Tongue (tissue), 3 donors: ENCODE measurements at places on chromosomes 1 and 21.

GRCh38 chr1:221858818-221859611, 117.1 kb upstream of the DUSP10 start:
- peak; percentile 20 for DNase-seq

DNA sequence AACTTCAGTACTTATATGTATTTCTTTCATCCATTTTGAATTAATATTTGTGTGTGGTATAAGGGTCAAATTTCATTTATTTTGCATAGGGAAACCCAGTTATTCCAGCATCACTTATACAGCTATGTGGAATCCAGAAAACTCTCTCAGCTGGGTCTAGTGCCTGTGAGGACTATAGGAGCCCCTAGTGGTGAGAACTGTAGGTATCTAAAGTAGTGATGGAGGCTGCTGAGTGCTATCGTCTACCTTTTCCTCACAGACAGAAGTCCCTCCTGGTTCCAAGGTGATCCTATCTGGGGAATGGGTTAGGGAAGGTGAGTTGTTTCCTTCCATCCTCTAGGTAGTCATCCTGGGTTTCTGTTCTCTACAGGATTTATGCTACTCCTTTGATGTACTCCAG, 352.0 kb upstream of the C1orf87 start:
- DNase-seq = no peak

DNA sequence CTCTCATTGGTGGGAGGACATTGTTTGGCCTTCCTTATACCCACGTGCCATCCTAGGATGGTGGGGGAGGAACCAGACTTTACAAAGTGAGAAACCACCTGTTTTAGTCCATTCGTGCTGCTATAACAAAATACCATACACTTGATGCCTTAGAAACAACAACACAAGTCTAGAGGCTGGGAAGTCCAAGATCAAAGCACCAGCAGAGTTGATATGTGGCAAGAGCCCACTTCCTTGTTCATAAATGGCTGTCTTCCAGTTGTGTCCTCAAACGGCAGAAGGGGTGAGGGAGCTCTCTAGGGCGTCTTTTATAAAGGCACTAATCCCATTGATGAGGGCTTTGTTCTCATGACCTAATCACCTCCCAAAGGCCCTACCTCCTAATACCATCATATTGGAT, 31.1 kb downstream of the CAPN8 start:
- no peak for DNase-seq

DNA sequence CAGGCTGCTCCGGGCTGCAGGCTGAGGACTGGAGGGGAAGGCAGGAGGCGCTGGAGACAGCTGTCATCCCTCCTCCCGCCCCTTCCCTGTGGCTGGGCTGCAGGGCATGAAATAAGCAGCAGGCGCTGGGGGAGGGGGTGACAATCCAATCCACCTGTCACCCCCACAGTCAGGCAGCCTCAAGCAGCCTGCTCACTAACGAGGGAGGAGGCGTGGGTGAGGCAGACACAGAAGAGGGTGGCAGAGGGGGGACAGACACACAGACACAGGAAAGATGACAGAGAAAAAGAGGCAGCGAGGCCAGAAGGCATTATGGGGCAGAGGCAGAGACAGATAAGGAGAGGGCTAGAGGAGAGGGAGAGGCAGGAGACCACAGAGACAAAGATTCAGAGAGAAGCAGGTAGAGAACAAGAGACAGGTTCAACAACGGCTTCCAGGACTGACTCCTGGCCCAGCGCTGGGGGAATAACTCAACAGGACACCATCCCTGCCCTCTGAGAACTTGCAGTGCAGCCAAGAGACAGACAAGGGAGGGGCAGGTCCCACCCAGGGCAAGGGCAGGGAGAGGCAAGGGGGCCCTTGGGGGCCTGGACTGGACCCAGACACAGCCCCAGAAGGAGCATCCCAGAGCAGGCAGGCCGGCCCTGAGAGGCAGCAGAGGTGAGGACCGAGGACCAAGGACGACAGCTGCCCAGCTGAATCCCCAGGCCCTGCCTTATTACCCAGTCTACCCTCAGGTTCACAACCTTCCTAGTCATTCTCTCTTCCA, 11.2 kb downstream of the MEF2D start:
- peak; percentile 94 for DNase-seq

DNA sequence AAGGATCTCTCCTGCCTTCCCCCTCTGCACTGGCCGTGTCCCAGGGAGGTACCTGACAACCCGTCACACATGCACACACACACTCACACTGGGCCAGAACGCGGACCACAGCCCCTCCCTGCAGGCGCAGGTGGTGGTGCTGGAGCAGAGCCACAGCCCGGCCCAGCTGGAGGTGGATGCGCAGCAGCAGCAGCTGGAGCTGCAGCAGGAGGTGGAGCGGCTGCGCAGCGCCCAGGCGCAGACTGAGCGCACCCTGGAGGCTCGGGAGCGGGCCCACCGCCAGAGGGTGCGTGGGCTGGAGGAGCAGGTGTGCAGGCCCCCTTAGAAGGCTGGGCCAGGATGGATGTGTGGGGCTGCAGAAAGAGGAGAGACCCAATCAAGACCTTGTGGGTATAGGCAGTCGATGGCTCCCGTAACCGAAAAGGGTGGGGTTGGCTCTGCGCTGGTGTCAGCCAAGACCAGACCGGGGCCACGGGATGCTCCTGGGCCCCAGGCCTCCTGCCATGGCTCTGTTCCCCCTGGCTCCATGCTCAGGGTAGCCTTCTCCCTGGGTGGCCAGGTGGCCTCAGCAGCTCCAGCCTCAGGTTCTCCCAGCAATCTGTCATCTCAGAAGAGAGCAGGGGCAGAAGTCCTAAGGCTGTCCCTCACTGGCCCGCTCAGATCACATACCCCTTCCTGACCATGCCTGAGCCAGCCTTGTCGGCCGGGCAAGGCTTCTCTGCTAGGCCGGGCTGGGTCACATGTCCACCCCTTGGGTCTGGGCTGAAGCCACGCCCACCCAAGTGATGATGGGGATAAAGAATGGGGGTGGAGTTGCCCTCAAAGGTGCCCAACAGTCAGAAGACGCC, 8.9 kb downstream of the MFAP2 start:
- DNase-seq = peak; percentile 76

- DNase-seq = no peak
Measured at GRCh38 chr1:203081465-203082230, 4.2 kb downstream of the MYOG start.

- DNase-seq = no peak
Measured at GRCh38 chr1:150987924-150988323, 5.8 kb downstream of the ANXA9 start.

DNA sequence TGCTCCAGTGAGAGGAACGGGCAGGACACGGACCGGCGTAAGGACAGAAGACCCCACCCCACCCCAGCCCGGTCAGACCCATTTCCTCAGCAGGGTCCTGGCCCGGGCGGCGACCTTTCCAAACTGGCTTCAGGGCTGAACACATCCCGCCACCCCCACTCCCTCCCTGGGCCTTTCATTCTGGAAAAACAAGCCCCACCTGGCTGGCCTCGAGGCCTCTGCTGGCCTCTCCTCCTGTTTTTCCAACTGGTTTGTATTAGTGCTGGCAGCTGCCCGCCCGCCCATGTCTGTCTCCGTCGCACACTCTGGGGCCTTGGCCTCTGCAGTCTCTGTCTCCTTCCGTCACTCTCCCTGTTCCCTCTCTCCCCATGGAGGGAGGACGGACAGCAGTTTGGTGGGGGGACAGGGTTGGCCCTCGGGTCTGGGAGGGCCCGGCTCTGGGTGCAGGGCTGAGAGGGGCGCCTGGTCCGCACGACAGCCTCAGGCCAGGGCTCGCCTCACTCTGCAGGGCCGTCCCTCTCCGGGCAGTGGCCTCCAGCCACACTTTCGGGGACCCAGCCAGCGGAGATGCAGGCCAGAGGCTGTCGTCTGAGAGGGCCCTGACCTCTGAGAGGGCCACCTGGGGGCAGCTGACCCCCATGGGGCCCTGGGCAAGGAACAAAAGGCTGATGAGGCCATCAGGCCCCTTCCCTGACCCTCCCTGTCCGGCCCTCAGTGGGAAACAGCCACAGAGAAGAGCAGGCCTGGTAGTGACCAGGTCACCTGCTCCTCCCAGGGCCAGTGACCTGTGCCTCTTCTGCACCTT, 1.5 kb upstream of the MXRA8 start:
- peak; percentile 78 for DNase-seq

DNA sequence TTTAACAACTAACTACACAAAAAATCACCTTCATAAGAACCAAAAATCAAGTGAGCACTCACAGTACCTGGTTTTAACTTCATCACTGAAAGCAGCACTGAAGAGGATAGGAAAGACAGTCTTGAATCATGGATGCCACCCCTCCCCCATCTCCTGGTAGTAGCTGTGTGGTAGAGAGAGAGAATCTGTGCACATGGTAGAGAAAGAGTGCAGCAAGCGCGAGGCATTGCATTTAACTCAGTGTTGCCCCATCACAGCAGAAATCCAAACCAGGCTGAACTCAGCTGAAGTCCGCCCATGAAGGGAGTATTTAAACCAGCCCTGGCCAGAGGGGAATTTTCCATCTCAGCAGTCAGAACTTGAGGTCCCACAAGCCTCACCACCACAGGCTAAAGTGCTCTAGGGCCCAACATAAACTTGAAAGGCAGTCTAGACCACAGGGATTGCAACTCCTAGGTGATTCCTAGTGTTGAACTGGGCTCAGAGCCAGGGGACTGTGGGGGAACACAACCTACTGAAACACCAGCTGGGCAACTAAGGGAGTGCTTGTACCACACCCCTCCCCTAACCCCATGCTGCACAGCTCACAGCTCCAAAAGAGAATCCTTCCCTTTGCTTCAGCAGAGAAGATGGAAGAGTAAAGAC, 38.4 kb downstream of the VAV3 start:
- DNase-seq = no peak

DNA sequence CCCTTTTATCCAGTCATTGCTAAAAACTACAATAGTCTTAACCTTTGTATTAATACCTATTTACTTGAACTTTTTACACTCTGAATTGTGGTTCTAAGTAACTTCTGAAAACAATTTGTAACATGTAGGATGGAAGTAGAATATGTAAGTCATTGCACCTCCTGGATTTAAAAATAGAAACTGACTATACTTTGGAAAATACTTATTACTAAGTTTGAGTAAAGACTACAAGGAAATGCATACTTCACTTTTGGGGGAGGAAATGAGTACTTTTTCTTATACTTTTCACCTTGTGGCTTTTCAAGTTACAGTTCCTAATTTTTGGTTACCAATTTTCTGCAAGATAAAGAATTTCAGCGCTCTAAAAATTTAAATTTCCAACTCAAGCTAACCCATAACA, 8.7 kb downstream of the RGS18 start:
- no peak for DNase-seq

DNA sequence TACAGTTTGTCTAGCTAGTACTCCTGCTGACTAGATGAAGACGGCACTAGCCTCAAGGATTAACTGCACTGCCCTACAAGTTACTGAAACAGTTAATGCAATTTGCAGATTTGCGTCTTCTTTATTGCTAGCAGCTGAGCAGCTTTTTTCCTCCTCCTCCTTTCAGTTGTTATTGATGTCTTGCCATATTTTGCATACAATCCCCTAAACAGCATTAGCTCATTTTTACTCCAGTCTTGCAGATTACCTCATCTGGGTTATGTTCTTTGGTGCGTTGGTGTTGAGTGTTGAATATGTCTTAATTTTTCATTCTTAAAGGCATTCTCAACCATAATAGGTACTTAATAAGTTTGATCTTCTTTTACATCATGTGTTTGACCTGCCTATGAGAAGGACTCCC, 363.4 kb upstream of the LYPLAL1 start:
- peak; percentile 51 for DNase-seq

- DNase-seq = no peak
Measured at GRCh38 chr1:12055259-12055658, 7.8 kb upstream of the TNFRSF8 start.

- peak; percentile 61 for DNase-seq
Measured at GRCh38 chr1:115976062-115976920, at the start of gene SLC22A15. Gene SLC22A15 (plus strand): TSS chr1:115976513. CDS start chr1:115976628, 115 bp downstream.

DNA sequence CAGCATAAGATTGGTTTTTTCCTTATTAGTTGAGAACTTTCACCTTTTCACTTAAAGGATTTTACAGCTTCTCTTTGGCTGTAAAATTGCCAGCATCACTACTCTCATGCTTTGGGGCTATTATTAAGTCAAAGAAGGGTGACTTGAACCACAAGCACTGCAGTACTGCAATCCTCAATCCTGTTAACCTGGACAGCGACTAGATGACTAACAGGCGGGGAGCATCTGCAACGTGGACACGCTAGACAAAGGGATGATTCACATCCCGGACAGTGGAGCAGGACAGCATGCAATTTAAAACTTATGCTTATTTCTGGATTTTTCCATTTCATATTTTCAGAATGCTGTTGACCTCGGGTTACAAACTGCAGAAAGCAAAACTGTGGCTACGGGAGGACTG, 8.1 kb downstream of the ARV1 start:
- DNase-seq = no peak

GRCh38 chr1:99781798-99782197, 15.4 kb upstream of the FRRS1 start:
- DNase-seq = no peak

GRCh38 chr1:188154761-188155160, 1326.0 kb downstream of the PLA2G4A start:
- no peak for DNase-seq

DNA sequence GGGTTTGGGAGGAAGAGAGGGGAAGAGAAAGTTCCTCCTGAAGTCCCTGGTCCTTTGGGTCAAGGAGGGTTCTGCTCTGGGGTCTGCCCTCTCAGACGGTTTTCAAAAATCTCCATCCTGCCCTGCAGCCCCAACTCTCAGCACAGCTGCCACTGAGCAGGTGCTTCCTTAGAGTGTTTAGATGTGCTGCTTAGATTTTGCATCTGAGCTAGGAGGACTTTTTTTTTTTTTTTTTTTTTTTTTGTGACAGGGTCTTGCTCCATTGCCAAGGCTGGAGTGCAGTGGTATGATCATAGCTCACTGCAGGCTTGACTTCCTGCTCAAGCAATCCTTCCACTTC, 324.9 kb upstream of the POU3F1 start:
- DNase-seq = no peak

- peak; percentile 93 for DNase-seq
Measured at GRCh38 chr1:79982211-79982610, 975.7 kb upstream of the ADGRL4 start.

DNA sequence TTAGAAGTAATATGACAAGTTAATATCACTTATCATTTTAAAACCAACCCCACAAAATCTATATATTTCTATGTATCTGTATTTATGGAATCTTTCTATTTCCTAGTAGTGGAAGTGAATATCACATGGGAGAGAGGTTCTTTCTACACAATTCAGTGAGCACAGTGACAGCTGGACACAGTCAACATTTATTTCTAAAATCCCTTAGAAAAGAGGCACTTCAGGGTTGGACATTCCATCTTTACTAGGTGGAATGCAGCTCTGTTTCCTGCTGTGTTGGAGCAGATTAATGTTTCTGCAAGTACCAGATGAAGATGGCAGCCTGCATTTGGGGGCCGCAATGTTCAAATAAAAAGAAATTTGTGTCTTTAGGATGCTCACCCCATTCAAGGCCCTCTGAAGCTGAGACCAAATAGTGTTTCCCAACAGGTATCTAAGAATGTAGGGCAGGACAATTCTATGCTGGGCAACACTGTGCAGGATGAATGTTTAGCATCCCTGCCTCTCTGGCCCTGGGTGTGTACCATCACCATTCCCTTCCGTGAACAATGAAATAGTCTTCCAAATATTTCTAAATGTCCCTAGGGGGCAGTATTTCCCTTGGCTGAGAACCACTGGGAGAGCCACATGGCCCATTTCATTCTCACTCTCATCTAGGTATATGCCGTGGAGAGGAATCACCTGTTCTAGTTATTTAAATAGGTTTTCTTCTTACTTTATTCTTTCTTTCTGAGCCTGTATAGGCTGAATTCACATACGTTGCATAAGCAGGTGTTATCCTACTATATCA, 394.8 kb downstream of the PRDM2 start:
- DNase-seq = peak; percentile 47

- DNase-seq = no peak
Measured at GRCh38 chr1:234934611-234935033, 194.0 kb downstream of the TOMM20 start.

GRCh38 chr1:238465449-238465848, 574.7 kb upstream of the ZP4 start:
- peak; percentile 23 for DNase-seq

- no peak for DNase-seq
Measured at GRCh38 chr1:31573261-31573660, 3.1 kb upstream of the TINAGL1 start.
